Nephron progenitor cell (in vitro differentiated cells): ENCODE measurements at places on chromosomes 11 and 22.

- no peak for DNase-seq
Observed at GRCh38 chr11:114011443-114011842, 36.5 kb downstream of the HTR3A start.

- peak; percentile 75 for DNase-seq
Observed at GRCh38 chr11:12914400-12914912, 94.7 kb upstream of the RASSF10 start.

DNA sequence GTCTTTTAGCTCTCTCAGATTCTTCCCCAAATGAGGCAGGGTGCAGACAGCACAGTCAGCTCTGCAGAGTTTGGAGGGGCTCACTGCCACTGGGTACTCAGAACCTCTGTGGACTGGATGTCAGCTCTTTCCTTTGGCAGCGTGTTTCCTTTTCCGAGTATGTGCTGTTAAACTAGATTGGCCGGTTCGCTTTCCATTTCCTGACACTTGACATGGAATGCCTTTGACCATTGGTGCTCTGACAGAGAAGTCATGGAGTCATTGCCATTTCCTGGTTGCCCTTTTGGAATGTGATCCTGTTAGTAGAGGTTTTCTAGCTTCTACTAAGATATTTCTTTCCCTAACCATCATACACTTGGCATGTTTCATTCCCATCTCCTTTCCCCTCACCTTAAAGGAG is 86.7 kb downstream of the SWAP70 start:
- no peak for DNase-seq

DNA sequence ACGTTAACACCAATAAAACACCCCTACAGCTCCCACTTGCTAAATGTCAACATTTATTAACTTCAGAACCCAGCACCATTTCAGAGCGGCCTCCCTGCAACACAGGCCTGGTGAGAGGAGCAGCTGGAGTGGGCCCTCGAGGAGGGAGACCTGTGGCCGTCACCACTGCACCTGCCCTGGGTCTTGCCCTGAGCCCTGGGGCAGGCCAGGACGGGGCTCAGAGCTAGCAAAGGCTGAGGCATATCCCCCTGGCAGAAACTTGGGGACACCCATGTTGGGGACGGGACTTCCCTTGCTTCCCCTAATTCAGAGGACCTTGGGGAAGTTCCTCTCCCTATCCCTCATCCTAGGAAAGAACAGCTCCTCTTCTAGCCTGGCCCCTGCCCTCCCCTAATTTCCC is 137.3 kb upstream of the THY1 start:
- no peak for DNase-seq

DNA sequence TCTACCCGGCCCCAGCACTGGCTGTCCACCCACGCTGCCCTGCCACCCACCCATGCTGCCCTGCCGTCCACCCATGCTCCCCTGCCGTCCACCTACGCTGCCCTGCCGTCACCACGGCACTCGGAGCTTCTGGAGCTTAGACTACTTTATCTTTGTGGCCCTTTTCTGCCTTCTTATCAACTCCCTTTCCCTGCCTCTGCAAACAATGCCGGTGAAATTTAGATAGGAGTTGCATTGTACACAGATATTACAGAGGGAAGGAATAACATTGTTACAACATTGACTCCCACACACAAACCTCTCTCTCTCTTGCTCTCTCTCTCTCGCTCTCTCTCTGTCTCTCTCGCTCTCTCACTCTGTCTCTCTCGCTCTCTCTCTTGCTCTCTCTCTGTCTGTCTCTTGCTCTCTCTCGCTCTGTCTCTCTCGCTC is 33.7 kb upstream of the BRSK2 start:
- no peak for DNase-seq

DNA sequence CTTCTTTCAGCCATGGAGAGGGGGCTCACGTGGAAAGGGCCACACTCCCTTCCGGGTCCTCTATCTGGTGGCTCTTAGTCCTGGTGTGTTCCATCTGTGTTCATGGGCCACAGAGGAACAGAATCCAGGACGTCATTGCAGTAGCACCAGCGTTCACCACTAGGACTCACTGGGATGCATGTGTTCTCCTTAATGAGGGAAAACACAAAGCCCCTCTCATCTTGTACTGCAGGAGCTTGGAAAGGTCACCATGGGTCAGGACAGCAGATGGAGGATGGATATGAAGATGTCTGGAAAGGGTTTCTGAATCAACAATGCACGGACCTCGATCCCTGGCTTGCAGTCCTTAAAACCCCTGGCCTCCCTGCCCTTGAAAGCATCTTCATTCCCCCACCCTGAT is 113.8 kb upstream of the THY1 start:
- no peak for DNase-seq

DNA sequence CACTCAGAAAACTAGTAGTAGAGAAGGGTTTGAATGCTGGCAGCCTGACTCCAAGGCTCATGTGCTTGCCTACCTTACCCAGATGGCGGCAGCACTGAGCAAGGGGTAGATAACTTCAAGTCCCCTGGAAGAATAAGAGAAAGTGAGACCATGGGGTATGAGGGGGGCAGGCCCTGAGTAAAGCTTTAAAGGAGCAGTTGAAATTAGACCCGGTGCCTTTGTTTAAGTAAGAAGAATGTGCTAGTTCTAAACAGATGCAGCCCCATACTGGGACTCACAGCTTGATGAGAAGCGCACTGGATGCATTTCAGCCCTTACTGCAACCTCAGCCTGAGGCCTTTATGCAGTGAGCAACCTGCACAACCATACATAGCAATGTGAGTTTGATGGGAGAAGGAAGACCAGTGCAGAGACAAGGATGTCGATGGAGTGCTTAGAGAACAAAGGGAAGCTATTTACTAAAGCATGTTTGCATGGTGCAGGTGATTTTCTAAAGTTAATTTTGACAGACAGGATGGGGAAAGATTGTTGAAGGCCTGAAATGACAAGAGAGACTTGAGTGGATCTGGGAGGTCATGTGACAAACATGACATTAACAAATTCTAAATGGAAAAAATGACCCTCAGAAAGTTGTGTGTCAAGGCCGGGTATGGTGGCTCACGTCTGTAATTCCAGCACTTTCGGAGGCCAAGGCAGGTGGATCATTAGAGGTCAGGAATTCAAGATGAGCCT is 27.1 kb upstream of the TMA7B start:
- DNase-seq, result peak; percentile 24

GRCh38 chr11:120011836-120012235 is 126.1 kb downstream of the TRIM29 start:
- no peak for DNase-seq

DNA sequence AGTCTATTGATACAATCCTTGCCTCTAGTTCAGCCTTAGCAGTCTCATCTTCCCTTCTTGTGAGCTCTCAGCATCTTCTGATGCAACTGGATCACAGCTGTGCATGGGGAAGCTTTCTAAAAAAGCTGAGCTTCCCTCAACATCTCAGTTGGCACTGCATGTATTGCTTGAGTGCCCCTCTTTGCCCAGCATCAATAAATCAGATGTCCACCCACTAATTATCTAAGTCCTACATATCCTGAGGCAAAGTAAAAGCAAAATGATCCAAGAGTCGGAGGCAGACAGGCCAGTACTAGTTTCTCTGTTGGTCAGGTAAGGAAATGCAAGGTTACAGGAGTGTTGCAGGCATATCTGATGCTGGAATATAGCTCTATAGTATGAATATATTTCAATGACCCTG is 334.5 kb upstream of the NCAM1 start:
- no peak for DNase-seq

DNA sequence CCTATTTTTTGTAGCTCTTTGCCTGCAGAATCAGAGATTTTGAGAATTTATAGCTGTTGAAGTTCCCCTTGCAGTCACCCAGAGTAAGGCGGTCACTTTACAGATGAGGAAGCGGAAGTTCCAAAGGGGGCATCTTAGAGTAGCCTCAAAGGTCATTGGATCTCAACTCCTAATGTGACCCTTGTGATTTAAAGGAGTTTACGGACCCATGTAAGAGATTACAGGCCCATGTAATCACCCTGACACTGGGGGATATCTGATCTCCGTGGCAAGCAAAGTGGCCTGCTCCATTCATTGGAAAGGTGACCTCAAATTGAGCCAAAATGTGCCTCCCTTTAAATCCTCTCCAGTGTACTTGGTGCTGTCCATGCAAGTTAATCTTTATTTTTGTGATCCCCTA is 15.7 kb downstream of the P2RX3 start:
- DNase-seq, result no peak

DNA sequence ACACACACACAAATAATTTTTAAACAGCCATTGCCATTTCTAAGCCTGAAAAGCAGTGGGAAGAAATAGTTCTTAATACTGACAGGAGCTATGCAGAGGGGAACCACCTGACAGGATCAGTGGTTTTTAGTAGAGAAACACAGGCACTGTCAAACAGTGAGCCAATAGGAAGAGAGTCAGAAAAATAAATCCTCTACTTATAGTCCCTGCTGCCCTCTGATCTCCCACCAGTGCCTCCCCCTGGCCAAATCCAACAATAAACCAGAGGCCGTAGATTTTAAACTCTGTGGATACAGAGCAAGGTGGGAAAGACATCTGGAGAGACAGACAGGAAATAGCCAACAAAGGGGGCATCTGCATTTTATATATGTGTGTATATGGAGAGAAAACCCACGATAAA is 7.9 kb upstream of the OR56B4 start:
- DNase-seq, result no peak

GRCh38 chr11:65663639-65664200 is 1.0 kb upstream of the RELA start:
- peak; percentile 44 for DNase-seq

GRCh38 chr11:40387240-40387980 is 1072.0 kb downstream of the LRRC4C start:
- no peak for DNase-seq

- no peak for DNase-seq
Observed at GRCh38 chr11:69609351-69609750, 31.6 kb upstream of the CCND1 start.

- peak; percentile 88 for DNase-seq
Observed at GRCh38 chr22:26461188-26461810, 22.3 kb downstream of the HPS4 start.

DNA sequence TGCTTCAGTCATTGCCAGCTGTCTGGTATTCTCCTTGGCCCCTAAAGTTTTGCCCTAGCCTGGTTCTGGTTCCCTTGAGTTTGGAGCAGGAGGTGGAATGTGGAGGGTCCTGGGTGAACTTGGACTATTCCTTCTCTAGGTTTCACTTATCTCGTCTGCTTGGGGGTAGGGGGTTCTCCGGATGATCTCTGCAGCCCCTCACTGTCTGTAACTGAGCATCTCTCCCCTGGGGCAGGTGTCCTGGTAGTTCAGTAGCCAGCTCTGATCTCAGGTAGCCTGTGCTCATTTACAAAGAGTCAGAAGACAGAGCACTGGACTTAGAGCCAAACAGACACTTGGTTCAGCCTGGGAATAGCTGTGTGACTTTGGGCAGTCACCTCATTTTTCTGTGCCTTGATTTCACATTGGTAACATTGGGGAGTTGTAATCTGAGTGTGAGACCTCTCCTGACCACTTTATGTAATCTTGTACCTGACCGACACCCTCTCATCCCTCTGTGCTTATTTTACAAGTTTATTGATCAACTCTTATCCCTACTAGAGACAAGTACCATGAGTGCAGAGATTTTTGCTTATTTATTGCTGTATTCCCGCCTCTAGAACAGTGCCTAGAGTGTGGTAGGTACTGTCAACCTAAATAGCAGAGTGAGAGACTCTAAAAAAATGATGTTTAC is 804 bp downstream of the CCDC134 start:
- no peak for DNase-seq

DNA sequence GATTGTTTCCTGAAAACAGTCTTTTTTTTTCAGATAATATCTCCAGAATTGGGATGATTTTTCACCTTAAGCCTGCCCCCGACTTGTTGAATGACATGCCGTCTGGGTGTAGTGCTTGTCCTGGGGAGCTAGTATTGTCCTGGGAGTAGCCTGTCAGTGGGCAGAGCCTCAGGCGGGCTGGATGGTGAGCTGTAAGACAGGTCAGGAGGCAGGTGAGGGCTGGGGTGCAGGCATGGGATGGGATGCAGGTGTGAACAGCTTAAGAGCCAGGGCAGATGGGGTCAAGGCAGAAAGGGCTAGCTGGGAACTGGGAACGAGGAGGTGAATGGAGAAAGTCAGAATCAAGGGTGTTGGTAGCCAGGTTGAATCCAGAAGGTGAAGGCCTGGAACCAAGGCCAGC is 200.2 kb downstream of the CSNK2A3 start:
- no peak for DNase-seq

- no peak for DNase-seq
Observed at GRCh38 chr11:60756307-60757032, at the start of gene MS4A15. MS4A15 (plus strand) TSS chr11:60756867; CDS start chr11:60763734, 6,867 bp downstream.

GRCh38 chr22:26496456-26496855 is 12.8 kb downstream of the SRRD start:
- no peak for DNase-seq

DNA sequence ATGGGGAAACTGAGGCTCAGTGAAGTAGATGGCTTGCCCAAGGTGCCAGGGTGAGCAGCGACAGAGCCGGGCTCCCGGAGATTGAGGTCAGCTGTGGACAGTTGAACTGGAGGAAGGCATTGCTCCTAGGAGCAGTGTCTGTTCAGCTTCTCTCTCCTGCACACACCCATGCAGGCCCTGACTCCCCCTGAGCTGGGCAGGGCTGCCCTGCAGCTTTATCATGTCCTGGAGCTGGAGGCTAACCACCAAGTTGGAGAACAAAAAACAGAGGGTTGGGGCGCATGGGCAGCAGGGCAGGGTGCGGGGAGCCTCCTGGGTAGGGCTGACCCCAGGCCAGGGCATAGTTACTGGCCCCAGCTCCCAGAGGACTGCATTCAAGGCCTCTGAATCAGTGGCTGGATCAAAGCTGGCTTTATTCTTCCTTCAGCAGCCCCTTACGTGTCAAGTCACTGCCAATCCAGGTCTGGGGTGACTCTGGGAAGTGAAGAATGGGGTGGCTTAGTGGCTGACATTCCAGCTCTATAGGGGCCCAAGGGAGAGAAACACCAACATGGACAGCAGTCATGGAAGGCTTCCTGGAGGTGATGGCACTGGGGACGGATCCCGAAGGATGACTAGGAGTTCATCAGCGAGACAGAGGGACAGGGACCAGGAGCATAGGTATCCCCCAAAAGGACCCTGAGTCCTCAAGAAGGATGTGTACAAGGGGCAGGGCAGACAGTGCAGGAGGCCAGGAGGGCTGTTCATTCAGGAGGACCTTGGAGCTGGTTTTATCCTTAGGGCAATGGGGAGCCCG is 83.8 kb downstream of the CACNA1I start:
- DNase-seq, result no peak

DNA sequence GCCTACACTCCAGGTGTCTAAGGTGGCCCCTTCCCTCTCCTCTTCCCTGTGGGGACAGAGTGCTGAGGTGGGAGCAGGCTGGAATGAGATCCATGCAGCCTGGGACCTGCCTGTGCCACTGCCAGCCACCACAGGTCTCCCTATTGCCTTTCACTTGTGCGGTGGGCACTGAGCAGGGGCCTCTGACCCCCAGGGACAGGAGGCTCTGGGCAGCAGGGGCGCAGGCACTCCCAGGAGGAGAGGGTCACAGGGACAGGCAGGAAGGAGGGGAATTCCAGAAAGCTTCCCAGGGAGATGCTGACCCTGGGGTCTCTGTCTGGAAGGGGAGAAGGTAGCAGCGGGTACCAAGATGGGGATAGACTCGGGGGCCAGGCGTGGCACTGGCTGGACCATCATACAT is 228.5 kb upstream of the B3GAT1 start:
- no peak for DNase-seq
